ENCODE measurements at places on chromosomes 6 and 20.

- no peak for DNase-seq
These were observed 56.6 kb downstream of the SYTL3 start for GRCh38 chr6:158706369-158706982.

- no peak for DNase-seq
These were observed 15.1 kb downstream of the RTN4IP1 start for GRCh38 chr6:106614166-106614565.

GRCh38 chr6:84362193-84362821, 134.9 kb upstream of the CEP162 start:
- no peak for DNase-seq

DNA sequence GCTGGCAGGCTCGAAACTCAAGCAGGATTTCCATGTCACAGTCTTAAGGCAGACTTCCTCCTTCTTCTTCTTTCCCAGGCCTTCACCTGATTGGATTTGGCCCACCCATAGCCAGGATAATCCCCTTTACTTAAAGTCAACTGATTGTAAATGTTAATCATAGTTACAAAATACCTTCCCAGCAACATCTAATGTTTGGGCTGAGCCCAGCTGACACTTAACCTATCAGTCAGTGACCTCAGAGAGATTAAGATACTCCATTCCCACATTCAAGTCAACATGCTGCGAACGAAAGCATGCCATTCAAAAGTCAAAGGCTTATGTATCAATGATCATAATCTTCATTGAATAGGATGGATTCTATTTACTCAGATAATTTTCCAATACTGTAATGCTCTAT, 16.0 kb downstream of the MAP7 start:
- DNase-seq: no peak

- DNase-seq: no peak
These were observed 322.0 kb upstream of the SOX4 start for GRCh38 chr6:21271428-21272155.

DNA sequence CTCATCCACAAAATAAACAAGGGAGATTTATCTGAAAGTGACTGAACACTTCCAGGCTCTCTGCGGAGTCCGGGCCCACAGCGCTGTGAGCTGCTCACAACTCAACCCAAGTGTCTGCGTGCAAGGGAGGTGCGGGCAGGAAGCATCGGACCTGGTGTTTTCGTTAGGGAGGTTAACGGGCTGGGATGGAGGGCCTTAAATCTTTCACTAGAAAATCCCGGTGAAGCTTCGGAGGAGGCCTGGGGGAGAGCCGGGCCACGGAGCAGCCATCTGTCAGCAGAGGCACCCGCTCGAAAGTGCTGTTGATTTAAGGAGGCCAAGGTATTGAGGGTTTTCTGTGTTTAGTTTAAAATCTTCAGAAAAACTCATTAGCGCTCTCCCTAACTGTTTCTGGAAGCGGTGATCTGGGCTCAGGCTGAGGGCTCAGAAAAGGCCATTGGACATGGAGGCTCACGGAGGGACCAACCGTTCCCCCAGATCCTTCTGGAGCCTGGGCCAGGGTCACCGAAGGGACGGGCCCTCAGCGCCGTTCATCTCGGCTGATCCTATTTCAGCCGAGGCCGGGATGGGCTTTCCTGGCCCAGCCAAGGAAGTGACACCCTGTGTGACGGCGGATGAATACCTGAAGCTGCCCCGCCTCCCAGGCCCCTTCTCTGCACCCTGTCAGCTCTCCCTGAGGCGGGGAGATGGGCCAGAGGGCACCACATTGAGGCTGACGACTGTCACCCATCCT, 20.7 kb downstream of the GATA5 start:
- DNase-seq: no peak

GRCh38 chr6:108822401-108822800, 25.8 kb upstream of the ARMC2 start:
- DNase-seq: no peak

DNA sequence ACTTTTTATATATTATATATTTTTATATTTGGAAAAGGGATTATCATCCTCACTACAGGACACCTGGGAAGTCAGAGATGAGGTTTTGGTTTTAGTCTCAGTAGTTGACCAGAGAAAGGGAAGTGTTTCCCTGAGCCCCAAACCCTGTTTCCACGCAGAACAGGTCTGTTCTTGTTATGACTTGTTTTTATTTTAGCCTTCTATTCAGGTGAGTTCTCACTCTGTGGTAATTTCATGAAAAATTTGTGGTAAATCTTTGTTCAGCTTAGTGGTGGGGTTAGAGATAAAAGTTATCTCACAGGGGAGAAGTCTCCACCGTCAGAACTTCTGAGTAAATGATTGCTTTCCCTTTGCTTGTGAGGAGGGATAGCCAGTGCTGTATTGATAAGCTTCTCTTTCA, 224.9 kb downstream of the FARS2 start:
- no peak for DNase-seq

- DNase-seq: no peak
These were observed 164.2 kb downstream of the DTNBP1 start for GRCh38 chr6:15498640-15499039.

DNA sequence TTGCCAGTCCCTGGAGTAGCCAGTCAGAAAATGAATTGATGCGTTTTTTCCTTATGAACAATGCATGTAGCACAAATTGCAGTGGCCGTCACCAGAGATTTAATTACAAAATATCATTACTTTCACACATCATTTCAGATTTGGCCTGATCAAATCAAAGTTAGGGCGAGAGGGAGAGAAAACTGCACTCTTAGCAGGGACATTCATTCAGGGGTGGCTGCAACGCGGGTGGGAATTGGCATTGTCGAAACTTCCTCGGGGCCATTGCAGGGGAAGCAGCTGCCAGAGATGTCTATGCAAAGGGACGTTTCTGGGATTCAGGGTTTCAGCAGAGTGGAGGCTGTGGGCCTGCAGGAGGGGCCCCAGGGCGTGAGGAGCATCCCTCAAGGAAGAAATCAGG, 76.5 kb upstream of the TOP1 start:
- no peak for DNase-seq

DNA sequence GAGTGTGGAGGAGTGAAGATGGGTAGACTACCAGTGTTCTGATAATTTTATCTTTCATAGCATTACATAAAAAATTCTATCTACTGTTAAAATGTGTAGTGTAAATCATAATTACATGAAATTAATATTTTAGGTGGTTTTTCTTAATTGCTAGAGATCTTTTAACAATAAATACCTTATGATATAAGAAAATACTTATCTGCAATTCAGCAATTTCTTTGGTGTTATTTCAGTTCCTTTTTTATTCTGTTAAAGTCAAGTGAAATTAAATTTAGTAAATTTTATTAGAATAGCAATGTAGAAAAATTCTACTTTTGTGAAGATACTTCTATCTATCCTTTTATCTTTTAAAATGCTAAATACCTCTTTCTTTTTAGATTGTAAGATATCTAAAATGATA, 104.3 kb downstream of the IMPG1 start:
- no peak for DNase-seq

GRCh38 chr6:144310765-144311164, 25.6 kb downstream of the UTRN start:
- DNase-seq: no peak

DNA sequence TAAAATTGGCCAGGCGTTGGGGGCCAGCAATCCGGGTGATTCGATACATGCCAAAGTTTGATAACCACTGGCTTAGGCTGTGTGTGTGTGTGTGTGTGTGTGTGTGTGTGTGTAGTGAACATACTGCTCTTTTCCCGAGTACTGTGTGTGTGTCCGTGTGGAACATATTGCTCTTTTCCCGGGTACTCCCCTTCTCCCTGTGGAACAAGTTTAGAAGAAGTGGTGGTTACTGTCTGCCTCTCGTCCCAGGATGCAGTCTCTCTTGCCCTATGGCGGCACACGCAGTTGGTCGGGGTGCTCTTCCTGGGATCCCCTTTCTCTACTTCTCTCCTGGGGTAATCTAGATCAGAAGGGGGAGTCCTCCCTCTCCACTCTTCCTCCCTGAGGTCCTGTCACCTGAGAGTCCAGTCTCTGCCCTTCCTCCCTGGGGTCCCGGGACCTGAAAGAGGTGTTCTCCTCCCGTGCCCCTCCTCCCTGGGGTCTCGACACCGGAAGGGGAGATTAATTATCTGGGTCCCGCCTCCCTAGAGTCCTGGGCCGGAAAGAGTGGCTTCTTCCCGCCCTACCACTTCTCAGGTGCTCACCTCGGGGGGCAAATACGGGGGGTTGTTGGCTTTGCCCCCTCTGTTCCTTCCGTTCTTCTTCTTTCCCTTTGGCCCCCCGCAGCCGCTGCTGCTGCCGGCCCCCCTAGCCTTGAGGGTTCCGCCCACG, 516 bp downstream of the GTPBP2 start:
- DNase-seq: no peak

- DNase-seq: no peak
These were observed 93.2 kb upstream of the ZNF184 start for GRCh38 chr6:27565839-27566779.

DNA sequence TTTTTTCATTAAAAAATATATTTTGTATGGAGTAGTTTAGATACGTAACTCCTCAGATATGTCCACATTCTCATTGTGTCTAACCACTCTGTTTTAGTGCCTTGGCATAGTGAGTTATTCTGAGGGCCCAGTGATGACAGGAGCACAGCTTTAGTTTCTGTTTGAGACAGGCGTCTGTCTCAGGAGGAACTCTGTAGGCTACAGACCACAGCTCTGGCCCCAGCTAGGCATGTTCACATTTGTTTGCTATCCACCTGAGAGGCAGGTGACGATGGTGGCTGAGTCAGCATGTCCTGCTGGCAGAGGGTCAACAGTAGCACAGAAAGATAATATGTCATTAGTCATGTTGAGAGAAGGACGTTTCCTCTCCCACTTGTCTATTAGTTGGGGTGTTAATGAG, 16.3 kb downstream of the LRRC1 start:
- DNase-seq: no peak

All from stimulated activated CD8-positive, alpha-beta memory T cell treated with anti-CD3 and anti-CD28 coated beads, Interleukin-15, amount 100 ng/mL, for 1 hour (primary cell).